CD4-positive, alpha-beta T cell treated with Interleukin-6 for 4 hours (primary cell): ENCODE measurements at places on chromosomes 7 and 10.

GRCh38 chr7:70092314-70093204 lies 494.3 kb downstream of the AUTS2 start:
- DNase-seq: no peak

DNA sequence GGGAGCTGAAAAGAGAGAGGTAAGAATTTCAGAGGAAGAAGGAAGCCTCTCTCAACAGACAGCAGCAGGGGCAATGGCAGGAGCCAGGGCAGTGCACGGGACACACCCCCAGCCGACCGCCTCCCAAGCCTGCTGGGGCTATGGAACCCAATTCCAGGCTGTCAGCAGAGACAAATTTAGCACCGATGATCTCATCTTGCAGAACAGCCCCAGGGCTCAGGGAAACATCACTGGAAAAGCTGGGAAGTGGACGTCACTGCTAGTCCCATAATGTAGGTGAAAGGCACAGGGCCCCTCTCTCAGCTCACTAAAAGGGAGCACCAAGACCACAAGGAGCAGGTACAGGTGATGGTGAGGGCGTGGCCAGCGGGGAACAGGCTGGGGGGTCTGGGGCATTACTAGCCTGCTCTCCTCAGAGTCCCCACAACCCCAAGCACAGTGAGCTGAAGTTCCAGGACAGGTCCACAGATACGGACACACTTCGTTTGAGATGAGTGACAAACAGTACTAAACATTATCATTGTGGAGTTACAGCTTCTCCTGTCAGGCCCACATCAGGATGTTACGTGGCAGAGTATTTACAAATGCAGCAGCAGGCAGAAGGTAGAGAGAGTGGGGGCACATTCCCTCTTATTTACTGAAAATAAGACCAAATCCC lies 103.7 kb downstream of the PLXNA4 start:
- no peak for DNase-seq

DNA sequence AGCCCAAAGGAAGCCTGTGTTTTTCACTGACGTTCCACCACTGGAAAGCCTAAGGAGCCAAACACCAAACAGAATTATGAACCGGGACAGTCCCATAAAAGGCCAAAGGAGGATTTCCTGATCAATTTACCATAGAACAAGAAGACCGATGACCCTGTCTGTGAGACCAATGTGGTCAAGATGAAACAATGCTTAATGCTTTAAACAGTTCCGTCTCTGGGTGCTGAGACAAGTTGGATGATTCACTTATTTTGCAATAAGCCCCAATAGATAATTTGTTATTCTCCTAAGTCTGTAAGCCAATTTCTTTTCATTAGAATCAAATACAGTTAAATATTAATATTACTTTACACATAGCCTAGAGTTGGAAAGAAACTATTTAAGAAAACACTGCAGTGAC lies 134.9 kb downstream of the MICU1 start:
- DNase-seq: no peak

DNA sequence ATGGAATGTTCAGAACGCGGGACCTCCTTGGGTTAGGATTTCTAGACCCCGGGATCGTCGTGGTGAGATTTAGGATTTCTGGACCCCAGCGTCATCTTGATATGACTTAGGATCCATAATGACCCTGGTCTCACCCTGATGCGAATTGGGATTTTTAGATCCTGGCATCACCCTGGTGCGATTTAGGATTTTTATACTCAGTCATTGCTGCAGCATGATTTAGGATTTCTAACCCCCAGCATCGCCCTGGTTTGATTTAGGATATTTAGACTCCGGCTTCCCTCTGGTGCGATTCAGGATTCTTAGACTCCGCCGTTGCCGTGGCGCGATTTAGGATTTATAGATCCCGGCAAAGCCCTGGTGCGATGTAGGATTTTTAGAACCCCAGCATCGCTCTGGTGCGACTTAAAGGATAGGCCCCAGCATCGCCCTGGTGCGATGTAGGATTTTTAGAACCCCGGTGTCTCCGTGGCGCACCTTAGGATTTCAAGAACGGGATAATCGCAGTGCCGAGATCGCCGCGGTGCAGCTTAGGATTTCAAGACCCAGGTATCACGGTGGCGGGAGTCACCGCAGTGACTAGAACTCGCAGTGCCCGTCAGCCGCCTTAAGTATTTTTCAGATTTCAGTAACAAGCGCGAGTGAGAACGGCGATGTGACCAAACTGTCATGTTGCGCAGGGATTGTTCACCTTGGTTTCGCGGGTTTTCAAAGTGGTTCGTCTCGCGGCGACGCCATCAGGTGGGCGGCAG lies 814 bp downstream of the MEST start:
- no peak for DNase-seq

GRCh38 chr10:121455377-121455776 lies 142.9 kb downstream of the FGFR2 start:
- DNase-seq: no peak

DNA sequence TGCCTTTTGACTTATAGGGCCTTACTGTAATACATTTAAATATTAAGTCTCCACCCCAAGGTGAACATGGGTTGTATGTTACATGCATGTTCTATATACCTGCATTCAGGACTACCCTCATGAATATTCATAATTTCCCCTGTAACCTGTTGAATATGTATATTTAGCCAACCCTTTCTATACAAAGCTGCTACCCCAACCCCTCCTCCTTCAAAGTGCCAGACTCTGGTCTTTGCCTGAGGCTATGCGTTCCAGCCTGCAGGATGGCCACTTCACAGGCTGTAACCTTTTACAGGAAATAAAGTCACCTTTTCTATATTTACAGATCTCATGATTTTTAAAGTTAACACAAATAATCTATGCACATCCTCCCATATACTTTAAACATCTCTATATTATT lies 10.1 kb upstream of the UNC5B start:
- no peak for DNase-seq

- DNase-seq: no peak
Measured at GRCh38 chr7:30688718-30689221, 6.5 kb upstream of the CRHR2 start.

DNA sequence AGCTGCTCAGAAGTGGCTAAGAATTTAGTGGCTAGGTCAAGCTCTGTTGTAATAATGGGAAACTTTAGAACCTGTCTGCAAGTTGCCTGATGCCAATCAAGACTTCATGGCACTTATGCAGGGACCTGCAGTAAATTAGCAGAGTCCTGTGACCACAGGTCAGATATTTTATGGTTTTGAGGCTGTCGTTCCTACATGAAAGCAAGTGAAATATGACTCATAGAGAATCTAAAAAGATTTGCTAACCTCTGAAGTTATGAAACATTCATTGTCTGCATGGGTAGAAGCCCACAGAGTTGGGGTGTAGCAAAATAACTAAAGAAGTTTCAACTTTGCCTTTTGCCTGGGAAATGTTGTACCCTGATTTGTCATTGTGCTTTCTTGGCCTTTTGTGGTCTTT lies 32.3 kb downstream of the SLC39A12 start:
- DNase-seq: no peak

- no peak for DNase-seq
Measured at GRCh38 chr7:24921362-24921679, 58.7 kb downstream of the OSBPL3 start.

DNA sequence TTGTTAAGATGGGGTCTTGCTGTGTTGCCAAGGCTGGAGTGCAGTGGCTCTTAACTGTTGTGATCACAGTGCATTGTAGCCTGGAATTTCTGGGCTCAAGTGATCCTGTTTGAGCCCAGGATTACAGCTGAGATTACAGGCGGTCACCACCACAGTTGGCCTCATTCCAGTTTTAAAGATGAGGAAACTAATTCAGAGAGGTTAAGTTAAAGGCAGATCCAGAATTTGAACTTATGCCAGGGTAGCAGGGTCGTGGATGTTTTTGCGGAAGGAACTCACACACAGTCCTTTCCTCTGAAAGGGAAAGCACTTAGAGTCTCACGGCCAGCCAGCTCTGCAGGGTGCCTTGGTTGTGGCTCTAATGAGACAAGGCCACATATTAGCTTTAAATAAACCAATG lies 84.7 kb downstream of the MMRN2 start:
- DNase-seq: no peak

GRCh38 chr10:69662173-69662877 lies 32.3 kb downstream of the FAM241B start:
- DNase-seq: no peak

GRCh38 chr10:37860494-37861190 lies 3.2 kb upstream of the ZNF248 start:
- DNase-seq: no peak

DNA sequence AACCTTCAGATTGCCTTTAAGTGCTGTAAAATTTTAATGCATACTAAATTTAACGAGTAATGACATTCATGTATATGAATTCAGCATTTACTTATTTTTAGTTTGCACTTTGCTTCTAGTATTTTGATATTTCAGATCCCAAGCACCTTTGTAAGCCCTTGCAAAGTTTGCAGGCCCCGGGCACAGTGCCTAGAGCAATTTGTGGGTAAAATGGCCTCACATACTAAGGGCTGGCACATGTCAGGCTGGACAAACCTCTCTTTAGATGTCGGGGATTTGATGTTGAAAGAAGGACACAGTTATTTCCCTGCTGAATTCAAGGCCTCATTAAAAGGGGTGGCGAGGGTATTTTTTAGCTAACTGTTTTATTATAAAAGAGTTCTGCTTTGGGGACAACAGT lies 270.3 kb upstream of the HABP2 start:
- no peak for DNase-seq

DNA sequence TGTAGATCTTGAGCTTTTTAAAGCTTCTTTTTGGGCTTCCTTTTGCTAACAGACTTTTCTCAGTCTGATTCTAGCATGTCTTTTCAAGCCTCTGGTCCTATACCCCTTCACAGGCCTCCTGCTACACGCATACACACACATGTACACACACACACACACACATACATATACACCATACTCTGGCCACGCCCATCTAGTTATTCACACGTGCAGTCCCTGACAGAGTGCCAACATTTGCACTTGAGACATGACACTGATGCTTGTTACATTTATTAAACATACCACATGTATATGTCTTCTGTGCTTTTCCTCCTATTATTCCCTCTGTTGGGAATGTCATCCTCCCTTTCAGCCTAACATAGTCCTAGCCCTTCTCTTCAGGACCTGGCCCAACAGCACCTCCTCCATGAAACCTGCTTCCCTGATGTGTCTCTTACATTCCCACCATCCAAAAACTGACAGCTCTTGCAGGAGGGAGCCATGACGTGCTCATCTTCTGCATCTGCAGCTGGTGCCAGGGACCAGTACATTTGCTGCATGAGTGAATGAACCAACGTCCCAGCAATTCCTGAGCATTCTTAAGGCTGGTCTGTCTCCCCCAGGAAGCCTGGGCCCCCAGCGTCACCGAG lies 222.1 kb downstream of the ARHGAP12 start:
- no peak for DNase-seq

DNA sequence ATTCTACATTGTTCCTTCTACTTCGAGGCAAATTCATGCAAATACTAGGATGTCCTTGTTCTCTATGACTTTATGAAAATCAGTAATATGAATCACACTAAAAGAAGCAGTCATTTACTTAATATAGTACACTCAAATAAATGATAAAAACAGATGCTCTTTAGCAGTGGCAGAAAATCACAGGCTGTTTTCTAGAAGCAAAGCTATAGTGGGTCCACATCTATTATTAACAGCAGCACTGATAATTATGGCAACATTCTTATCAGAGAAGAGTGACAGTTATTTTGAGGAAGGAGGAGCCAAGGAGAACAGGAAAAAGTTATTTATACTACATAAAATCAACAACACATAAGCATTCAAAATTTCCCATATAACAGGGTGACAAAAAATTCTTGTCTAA lies 16.5 kb downstream of the KIF5B start:
- DNase-seq: no peak

DNA sequence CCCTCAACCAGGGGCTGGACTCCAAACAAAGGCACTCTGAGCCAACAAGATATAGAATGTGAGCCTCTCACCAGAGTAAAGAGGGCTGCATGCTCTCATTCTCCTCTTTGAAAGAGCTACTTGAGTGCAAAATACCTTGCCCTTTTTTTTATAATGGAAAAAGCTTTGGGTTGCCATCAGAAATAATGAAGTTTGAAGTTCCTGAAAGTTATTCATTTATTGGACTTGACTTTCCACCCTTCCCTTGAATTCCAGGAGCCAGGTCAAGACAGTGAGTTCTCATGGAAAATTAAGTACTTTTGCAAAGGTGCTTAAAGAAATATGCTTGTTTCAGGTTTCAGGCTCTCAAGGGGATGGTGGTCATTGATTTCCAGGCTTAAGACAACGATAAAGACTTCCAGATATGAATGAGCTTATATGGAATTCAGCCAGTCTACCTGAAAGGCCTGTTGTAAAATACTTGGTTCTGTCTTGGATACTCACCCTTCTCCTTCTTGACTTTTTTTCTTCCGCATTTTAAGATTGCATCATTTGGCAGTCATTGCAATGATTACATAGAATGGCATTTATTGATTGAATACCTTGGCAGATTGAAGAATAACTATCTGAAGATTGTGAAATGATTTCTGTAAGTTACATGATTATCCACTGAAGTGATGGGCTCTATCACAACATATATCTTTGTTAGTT lies 696.4 kb downstream of the INHBA start:
- no peak for DNase-seq

GRCh38 chr7:149355390-149356048 lies 93.5 kb downstream of the ZNF783 start:
- DNase-seq: no peak

DNA sequence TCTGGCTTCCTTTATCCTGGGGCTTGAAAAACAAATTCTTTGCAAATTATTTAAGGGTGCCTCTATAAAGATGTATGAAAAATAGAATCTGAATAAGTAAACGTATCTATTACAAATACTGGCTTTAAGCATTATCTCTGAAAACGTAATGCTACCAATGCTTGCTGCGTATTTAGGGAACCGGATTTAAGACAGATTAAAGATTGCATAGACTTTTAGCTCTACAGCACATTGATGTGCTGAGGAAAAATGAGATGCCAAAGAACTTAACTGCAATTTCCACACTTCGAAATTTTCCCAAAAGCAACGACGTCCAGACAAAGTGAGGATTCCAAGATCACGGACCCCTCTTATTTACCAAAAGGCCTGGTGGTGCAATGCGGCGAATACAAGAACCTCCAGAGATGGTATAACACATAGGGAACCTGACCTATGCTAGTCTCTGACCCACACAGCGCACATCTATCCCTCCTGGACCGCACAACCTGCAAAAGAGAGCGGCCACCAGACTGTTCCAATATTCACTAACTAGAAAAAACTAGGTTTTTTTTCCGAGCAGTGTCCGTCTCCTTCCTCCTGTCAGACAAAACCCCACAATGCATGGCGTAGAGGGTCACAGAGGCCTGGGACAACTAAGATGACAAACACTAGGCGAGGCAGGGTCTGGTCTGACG lies 34.3 kb upstream of the PHF14 start:
- no peak for DNase-seq

- no peak for DNase-seq
Measured at GRCh38 chr7:104857458-104858425, 156.3 kb upstream of the KMT2E start.
